ENCODE measurements at places on chromosomes 5 and 9.

- DNase-seq = no peak
These were observed 13.1 kb downstream of the PALM2AKAP2 start for GRCh38 chr9:109792951-109793546.

- no peak for DNase-seq
These were observed 90.7 kb downstream of the RAD23B start for GRCh38 chr9:107373809-107374208.

DNA sequence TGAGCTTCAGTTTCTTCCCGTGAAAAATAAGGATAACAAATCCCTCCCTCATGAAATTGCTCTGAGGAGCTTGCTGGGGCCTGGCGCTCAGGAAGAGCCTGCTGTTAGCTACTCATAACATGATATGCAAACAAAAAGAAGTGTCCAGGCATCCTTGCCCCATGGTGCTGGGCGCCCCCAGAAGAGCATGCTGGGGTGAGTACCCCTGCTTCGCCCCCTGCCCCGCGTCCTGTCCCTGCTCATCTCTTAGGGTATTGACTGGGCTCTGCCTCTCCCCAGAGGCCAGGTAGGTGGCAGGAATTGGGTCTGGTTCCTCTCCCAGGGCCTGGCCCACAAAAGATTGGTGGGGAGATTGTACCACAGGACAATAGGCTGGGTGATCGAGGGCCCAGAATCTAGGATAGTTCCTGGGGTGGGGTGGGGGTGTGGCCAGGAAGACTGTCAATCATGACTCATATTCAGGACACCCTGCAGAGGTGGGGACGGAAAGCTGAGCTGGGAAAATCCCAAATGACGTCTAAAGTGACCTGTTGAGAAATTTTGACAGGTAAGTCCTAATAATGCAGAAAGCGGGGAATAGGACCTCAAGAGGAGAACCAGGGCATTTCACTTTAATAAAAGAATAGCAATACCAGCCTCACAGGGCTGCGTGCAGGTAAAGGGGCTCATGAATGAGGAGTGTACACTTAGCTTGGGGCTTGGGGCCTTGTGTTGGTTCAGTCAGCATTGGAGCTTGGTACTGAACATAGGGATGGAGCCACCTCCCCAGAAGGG is 8.9 kb downstream of the PITX1 start:
- DNase-seq = no peak

- no peak for DNase-seq
These were observed 126.6 kb upstream of the BASP1 start for GRCh38 chr5:17090839-17091238.

- DNase-seq = no peak
These were observed 547.2 kb downstream of the LRRC70 start for GRCh38 chr5:63125862-63126261.

DNA sequence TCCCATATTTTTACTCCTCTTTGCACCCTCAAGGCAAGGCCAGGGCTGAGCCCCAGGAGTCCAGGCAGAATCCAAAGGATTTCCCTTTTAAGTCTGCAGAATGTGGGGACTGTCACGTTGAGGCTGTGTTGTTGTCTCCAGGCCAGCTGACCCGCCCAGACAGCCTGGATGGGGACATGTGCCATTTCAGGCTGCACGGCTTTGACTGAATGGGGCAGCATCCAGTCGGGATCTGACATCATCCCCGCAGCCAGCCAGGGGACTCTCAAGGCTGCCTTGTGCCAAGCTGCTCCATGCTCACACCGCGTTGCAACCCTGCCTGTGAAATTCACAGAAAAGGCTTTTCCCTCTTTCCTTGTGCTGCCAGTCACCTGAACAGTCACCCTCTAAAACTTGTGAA is 2.2 kb upstream of the ZNF366 start:
- no peak for DNase-seq

DNA sequence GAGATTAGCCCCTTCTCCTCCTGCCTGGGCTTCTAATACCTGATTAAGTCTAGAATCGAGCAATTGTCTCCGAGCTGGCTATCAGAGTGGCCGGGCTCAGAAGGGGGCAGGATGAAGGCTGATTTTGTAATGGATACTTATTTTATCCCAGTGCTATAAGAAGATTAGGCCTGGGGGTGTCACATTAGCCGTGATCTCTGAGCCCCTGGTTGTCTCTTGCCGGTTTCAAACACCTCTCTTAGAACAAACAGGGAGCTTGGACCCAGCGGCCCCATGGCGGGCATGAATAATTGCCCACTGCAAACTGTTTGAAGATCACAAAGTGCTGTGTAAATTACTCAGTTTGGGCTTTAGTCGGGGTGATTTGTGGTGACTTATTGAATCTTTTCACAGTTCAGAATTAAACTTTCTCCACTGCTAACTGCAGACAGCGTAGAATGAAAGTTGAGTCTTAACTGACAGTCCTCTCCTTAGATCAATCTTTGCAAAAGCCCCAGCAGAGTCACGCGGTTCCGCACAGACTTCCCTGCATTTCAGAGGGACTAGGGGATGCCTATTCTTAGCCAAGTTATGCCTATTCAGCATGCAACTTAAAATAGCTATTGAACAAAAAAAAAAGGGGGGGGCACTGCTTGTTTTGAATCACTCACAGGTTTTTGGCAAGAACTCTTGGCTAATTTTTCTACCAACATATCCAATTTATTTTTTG is 200.6 kb upstream of the IRX1 start:
- no peak for DNase-seq

DNA sequence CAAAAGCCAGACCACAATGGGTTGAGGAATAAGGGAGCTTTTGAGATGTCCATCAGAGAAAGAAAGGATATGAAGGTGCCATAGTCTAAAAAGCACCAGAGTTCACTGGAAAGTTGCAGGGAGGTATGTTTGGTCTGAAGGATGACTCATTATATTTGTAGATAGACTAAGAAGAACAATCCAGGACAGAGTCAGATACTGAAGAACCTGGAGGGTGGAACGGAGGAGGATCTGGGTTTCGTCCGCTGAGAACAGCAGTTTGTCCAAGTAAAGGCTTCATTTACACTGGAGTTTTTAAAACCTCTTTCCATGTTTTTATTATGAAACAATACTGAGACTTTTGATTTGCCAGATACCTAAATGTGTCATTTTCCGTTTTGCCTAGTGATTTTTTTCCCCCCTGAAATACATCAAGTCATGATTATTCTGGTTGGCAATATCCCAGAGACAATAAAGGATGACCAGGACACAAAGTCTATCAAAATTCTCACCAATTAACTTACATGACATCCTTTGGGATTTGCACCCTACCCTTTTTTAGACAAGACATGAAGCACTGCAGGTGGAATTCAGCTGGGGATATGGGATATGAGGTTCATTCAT is 219.9 kb downstream of the MLLT3 start:
- no peak for DNase-seq

DNA sequence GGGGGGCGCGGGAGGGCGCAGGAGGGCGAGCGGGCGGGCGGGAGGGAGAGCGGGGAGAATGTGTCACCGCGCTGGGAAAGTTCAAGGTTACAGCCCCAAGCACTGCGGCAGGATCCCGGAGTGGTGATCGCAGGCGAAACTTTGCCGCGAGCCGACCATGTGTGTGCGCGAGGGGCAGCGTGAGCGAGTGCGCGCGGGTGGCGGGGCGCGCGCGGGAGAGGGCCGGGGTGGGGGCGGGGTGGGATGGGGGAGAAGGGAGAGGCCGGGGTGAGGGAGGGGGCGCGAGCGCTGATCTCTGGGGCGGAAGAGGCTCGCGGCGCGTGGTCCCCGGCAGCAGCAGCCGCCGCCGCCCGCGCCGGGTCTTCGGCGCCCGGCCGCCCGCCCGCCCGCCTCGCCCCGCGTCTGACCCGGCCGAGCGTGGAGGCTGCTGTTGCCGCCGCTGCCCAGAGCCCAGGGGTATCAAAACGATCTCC is at the start of gene NFIB:
Gene NFIB (minus strand): TSS at position 191 of the 473 bp plus-strand sequence. CDS start 630 bp downstream, outside the sequence.
- DNase-seq = no peak

DNA sequence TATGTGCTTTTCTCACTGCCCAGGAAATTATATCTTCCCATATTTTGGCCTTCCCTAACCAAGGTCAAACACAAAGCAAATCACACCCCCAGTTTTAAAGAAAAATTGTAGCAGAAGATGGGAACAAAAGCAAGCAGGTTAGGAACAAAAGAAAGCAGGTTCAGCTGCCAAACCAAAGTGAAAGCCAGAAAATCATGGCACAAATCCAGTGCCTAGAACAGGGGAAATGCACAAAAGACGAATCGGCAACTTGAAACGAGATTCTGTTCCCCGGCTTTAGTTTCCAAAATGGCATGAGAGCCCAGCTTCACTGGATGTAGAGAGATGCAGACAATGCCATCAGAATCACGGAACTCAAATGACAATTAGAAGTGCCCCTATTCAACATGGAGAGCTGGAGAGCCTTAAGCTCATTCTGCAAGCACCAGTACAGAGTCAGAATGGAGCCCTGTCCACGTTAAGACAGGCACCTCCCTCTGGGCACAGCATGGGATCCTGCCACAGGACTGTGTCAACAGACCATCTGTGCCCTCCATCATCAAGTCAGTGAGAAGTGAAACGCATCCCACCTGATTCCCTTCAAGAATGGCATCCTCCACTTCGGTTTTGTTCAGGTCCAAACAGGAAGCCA is 13.8 kb downstream of the DNAH5 start:
- no peak for DNase-seq

GRCh38 chr5:94577466-94578245 is 40.7 kb downstream of the KIAA0825 start:
- no peak for DNase-seq

Measured in stimulated activated CD8-positive, alpha-beta memory T cell treated with anti-CD3 and anti-CD28 coated beads, Interleukin-2, amount 100 ng/mL, for 1 hour (primary cell).